Stimulated activated CD8-positive, alpha-beta memory T cell treated with anti-CD3 and anti-CD28 coated beads, Interleukin-2, amount 100 ng/mL, for 1 hour (primary cell): ENCODE measurements at places on chromosomes 3 and 15.

DNA sequence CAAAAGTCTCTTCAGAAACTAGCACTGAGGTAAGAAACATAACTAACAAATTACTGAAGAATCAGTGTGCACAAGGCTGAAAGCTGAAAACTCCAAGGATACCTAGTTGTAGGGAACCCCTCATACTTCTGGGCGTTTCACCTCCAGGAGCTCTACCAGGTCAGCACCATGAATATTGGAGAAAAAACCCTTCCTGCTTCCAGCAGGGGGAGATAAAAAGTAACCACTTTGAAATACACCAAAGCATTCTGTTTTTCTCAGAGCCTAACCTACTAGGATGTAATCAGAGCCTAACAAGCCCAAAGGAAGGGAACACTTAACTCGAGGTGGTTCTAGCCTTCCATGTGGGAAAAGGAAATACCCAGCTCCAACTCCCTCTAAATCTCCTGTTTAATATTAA is 175.8 kb upstream of the MME start:
- no peak for DNase-seq

- DNase-seq, result no peak
These were observed 2.4 kb upstream of the PIK3R4 start for GRCh38 chr3:130748981-130749380.

- no peak for DNase-seq
These were observed 495 bp upstream of the COL7A1 start for GRCh38 chr3:48595526-48596121.

DNA sequence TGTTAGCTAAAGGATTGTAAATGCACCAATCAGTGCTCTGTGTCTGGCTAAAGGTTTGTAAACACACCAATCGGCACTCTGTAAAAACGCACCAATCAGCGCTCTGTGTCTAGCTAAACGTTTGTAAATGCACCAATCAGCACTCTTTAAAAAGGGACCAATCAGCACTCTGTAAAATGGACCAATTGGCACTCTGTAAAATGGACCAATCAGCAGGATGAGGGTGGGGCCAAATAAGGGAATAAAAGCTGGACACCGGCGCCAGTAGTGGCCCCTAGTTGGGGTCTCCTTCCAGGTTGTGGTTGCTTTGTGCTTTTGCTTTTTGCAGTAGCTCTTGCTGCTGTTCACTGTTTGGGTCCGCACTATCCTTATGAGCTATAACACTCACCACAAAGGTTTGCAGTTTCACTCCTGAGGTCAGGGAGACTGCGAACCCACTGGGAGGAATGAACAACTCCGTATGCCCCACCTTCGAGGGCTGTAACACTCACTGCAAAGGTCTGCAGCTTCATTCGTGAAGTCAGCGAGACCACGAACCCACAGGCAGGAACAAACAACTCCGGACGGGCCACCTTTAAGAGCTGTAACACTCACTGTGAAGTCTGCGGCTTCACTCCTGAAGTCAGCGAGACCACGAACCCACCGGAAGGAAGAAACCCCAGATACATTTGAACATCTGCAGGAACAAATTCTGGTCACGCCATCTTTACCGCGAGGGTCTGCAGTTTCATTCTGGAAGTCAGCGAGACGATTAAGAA is 1.1 kb upstream of the SUCLG2 start:
- DNase-seq, result peak; percentile 46

- no peak for DNase-seq
These were observed 5.5 kb downstream of the LRRC31 start for GRCh38 chr3:169864270-169864669.

DNA sequence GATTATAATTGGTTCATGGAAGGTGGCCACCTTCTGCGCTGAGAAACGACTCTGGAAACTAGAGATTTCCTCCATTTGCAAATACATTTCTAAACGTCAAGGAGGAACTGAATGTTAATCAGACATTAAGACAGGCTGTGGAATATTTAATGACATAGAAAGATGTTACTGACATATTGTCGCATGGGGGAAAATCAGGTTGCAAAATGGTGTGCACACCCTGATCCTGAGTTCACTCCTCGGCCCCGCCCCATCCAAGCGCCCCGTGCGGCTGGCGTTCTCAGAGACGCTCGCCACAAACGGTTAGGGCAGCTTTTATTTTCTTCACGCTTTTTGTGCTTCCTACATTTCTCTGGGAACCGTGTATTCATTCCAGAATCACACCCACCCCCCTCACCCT is 10.7 kb downstream of the H1-8 start:
- no peak for DNase-seq
